Choroid plexus epithelial cell (primary cell): ENCODE measurements at places on chromosomes 4 and X.

GRCh38 chr4:183099537-183100297 is 660 bp downstream of the WWC2 start:
- peak; percentile 23 for DNase-seq

GRCh38 chr4:147480502-147480890 is 401 bp upstream of the EDNRA start:
- peak; percentile 33 for DNase-seq

GRCh38 chr4:104896660-104897645 is 249.7 kb upstream of the TET2 start:
- peak; percentile 5 for DNase-seq

DNA sequence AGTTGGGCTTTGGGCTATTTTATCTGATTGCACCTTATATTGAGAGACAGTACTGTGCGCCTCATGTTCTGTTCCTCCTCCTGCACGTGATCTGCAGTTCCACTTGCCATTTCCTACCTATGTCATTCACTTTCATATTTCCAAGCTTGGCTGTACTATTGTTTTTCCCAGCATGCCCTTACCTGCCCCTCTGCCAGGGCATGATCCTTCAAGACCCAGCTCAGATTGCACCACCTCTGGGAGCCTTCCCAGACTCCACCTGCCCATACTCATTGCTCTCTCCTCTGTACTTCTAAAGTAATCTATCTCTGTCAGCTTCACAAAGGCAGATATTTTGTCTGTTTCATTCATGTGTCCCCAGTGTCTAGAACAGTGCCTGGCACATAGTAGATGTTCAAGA is 11.6 kb downstream of the SLC25A5 start:
- no peak for DNase-seq

- DNase-seq: peak; percentile 39
Observed at GRCh38 chr4:52037689-52038102, 403 bp downstream of the SGCB start.
